ENCODE measurements at places on chromosomes 5 and 9. TPM values are rescaled to one million over a fixed set of nuclear protein-coding genes. Genes with fewer than 3 reads are reported as not detected.

The PRR16 gene
- 7.4 TPM for polyA plus RNA-seq

The CFAP77 gene
- 0.80 TPM for polyA plus RNA-seq

The KCNT1 gene
- polyA plus RNA-seq, result 0.22 TPM

The FAM78A gene
- polyA plus RNA-seq, result 3.8 TPM

The TAF11L10 gene
- not detected for polyA plus RNA-seq

The KIF4B gene
- 0.18 TPM for polyA plus RNA-seq

The PCDHB9 gene
- polyA plus RNA-seq, result 3.7 TPM

The C5orf58 gene
- not detected for polyA plus RNA-seq

The ALDOB gene
- polyA plus RNA-seq, result 491 TPM

The OBP2B gene
- polyA plus RNA-seq, result not detected

The ANXA2R gene
- polyA plus RNA-seq, result 1.4 TPM

GRCh38 chr9:92857236-92857635, 20.6 kb downstream of the ZNF484 start:
- no peak for DNase-seq

- DNase-seq, result no peak
These were observed 6.4 kb downstream of the B4GALT7 start for GRCh38 chr5:177606071-177607051.

GRCh38 chr5:142979636-142980035, 209.5 kb downstream of the ARHGAP26 start:
- no peak for DNase-seq

GRCh38 chr5:80516826-80517225, 28.9 kb downstream of the FAM151B start:
- DNase-seq, result no peak

GRCh38 chr9:114109124-114109523, 10.0 kb upstream of the KIF12 start:
- no peak for DNase-seq

GRCh38 chr5:65858316-65858715, 68.1 kb upstream of the ERBIN start:
- DNase-seq, result no peak

GRCh38 chr9:93248386-93249040, 64.6 kb downstream of the WNK2 start:
- no peak for DNase-seq

DNA sequence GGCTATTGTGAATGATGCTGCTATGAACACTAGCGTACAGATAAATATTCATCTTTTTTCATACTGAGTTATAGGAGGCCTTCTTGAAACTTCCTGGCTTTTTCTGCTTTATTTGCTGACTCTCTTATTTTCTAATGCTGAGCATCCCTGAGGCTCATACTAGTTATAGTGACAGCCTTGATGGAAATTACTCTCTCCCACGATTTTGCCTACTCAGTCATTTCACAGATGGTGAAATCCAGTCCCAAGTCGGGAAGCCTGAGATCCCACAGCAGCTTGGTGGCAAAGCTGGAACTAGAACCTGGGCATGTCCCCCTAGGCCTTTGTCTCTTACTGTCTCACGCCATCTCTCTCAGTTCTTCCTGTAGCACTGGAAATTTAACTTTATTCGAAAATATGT, 22.4 kb downstream of the NANS start:
- no peak for DNase-seq

DNA sequence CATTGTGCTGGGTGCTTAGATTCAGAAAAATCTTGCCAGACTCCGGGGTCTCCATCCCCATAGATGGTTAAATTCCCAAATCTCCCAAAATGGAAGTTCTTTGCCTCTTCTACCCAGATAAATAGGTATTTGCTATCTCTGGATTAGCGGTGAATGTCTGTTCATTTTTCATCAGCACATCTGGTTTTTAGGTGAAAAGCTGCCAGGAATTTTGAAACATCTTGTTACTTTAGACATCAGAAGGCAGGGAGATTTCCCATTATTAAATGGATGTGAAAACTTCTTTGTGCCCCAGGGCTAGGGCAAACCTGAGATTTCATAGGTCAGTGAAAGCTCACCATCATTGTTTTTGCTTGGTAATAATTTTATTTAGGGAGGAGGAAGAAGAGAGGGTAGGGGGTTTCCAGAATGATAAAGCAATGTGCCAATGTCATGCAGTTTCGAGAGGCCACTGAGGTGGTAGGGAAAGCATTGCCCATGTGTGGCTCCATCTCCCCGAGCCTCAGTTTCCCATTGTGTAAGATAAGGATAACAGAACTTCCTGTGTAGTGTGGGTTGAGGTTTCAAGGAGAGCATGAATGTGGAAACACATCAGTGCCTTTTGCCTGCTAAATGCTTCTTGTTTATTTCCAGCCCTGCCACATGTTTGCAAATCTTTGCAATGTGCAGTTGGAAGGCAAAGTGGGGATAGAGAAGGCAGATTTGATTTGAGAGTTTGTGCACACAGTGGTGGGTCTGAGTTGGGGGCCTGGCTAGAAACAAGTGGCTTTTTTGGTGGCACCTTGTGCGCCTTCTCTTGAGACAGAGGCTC, 147.2 kb upstream of the KLF4 start:
- no peak for DNase-seq

GRCh38 chr5:124581738-124582560, 164.5 kb downstream of the ZNF608 start:
- DNase-seq, result no peak

GRCh38 chr5:2017540-2018389, 135.0 kb upstream of the IRX4 start:
- DNase-seq, result no peak

- DNase-seq, result no peak
These were observed 75.0 kb downstream of the HMHB1 start for GRCh38 chr5:143886651-143887638.

- no peak for DNase-seq
These were observed 57.2 kb downstream of the SPTLC1 start for GRCh38 chr9:92058026-92058425.

DNA sequence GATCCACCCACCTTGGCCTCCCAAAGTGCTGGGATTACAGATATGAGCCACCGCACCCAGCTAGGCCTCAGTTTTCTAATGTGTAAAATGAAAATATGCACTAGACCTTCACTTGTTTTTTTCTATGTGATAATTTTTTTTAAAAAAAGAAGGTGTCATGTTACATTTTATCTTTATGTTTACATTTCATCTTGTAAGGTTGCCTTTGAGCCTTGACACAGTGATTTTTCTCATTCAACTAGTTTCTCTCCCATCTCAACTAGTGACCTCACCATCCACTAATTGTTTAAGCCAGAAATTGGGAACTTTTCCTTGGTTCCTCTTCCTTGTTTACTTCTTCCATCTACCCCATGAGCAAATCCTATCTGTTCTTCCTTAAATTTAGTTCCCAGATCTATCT, 21.5 kb downstream of the TMC1 start:
- no peak for DNase-seq

DNA sequence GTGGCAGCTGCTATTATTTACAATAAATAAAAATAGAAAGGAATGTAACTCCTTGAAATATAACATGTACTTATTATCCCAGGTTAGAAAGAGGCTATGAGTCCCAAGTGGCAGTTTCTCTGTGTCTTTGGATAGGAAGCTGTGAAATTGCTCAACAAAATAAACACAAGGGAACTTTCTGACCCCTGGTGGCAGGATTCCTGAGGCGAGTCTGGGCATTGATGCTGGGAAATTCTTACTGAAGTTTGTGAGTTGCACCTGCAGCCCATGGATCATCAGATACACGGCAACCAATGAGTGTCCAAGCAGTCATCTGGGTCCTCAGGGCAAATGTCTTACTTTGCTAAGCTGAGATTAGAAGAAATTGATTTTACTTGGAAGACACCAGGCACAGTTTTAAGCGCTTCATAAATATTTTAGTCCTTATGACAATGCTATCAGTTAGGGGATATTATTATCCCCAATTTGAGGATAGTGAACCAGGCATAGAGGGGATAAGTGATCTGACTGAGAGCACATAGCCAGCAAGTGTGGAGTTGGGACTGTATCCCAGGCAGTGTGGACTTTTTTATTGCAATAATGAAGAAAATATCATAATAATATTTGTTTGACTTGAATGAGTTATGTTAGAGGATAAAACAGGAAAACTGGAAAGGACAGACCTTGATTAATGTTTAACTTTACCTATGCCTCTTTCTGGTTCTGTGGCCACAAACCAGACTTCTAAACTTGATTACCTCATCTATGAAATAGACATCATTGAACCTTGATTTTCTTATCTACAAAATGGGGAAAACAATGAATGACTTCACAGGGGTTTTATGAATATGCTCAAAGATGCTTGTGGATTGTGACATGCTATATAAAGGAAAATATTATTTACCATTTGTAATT, 265.5 kb upstream of the ADAMTSL1 start:
- DNase-seq, result peak; percentile 39

DNA sequence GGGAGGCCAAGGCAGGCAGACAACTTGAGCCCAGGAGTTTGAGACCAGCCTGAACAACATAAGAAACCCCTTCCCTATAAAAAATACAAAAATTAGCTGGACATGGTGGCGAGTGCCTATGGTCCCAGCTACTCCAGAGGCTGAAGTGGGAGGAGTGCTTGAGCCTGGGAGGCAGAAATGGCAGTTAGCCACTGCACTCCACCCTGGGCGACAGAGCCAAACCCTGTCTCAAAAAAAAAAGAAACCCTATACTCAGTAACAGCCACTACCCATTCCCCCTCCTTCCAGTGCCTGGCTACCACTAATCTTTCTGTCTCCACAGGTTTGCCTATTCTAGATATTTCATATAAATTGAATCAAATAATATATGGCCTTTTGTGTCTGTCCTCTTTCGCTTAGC, 14.3 kb upstream of the SIL1 start:
- no peak for DNase-seq

GRCh38 chr9:106691627-106692026, 171.3 kb upstream of the ZNF462 start:
- no peak for DNase-seq

GRCh38 chr5:159211729-159212174, 2.4 kb upstream of the RNF145 start:
- DNase-seq, result no peak

- DNase-seq, result no peak
These were observed 40.5 kb upstream of the CTSL start for GRCh38 chr9:87685441-87685840.

GRCh38 chr5:157331807-157332206, 65.9 kb downstream of the CYFIP2 start:
- no peak for DNase-seq

- no peak for DNase-seq
These were observed 106.7 kb downstream of the PCSK5 start for GRCh38 chr9:75997206-75997605.

- DNase-seq, result no peak
These were observed 604.4 kb downstream of the PRELID2 start for GRCh38 chr5:145230781-145231180.

All from left renal pelvis (tissue), 4 donors.